ENCODE measurements at places on chromosomes 2 and 18.
A peak's percentile ranks its signal among the peaks of the same experiment; 100 is the strongest.

- DNase-seq: no peak
Measured at GRCh38 chr18:71707985-71708500, 836.1 kb downstream of the CBLN2 start.

GRCh38 chr2:163155279-163155883, 316.8 kb upstream of the KCNH7 start:
- DNase-seq: no peak

DNA sequence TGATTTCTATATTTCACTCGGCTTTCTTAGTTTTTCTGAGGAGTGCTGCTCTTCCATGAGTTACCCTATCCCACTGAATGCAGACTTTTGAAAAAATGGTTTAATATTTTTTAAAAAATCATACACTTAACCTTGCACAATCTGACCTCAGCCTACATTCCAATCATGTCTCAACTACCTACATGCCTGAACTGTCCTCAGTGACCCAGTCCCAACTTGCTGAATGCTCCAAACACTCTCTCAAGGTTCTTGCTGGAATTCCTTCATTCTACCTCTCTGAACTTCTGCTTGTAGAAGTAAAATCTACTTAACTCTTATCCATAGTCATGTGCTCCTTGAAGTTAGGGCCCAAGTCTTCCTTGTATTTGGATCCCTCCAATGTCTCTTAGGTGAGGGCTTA, 181.6 kb downstream of the XIRP2 start:
- no peak for DNase-seq

DNA sequence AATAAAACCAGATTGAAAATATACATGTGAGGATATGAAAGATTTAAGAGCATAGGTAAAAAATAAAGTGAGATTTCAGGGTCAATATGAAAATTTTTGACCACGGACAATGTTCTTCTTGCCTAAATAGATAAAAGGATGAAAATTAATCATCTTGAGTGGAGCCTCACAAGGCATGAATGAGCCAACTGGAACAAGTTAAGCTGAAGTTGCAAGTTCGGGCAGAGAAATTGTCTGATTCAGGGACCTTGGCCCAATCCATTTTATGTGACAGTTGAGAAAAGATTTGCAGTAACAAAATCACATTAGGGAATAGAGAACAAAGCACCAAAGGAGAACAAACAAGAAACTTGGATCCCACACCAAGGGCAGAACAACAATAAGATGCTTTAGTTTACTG, 305.3 kb downstream of the TMX3 start:
- DNase-seq: no peak

GRCh38 chr18:77086656-77087392, 45.8 kb downstream of the MBP start:
- no peak for DNase-seq

- DNase-seq: no peak
Measured at GRCh38 chr2:76826691-76827090, 695.5 kb downstream of the LRRTM4 start.

DNA sequence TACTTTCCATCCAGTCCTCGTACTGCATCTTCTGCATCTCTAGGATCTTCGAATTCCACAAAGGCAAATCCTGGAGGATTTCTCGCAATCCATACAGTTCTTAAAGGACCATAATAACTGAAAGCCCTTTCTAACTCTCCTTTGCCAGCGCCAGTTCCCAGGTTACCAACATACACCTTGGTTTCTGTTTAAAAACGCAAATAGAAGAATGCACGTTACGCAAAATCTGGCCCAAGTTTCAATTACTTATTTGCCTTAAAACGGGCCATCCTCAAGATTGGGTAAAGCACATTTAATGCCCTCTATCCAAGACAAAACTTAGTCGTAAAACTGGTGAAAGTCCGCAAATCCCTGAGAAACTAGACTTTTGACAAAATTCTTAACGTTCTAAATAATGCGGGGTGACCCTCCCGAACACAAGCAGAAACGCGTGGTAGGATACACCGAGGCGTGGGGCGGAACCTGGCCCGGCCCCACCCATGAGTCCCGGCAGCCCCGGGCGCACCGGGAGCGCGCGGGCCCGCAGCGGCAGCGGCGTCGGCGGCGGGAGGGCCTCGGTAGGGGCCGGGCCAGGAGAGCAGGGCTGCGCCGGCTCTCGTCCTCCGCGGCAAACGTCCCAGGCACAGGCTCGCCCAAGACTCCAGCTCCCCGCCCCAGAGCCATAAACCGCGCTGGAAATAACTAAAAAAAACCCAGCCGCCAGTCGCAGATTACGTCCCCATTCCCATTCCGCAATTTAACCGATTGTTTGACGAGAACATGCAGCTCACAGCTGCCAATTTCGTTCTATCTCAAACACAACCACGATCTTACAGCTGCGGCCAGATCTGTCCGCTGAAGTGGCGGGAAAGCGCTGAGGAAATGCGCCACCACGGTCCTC, 910 bp downstream of the SRSF7 start:
- DNase-seq: peak; percentile 19

DNA sequence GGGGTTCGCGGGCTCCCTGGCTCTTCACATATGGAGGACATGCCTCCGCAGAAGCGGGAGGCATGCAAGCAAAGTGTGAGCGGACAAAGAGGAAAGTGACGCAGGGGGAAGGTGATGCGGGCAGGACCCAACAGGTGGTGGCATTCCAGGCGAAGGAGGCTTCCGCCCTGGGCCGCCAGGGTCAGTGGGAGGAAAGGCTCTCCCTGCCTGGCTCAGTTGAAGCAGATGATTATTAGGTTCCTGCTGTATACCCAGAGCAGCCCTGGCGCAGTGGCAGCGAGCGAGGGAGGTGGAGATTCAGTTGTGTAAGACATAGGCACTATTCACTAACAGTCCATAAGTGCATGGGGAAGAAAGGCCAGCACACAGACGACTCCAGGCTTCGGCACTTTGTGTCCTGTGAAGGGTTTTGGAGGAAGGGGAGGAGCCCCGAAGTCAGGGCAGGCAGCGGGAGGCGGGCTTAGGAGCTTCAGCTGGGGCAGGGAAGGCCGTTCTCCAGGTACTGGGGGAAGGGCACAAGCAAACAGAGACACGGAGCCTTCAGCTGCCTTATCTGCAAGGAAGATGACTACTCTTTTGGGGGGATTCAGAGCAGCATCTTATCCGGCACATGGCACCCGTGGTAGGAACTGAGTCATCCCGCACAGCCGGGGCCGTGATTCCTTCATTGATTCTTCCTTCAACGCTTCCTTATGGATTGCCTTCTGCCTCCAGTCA, 89.8 kb downstream of the TGOLN2 start:
- DNase-seq: no peak

DNA sequence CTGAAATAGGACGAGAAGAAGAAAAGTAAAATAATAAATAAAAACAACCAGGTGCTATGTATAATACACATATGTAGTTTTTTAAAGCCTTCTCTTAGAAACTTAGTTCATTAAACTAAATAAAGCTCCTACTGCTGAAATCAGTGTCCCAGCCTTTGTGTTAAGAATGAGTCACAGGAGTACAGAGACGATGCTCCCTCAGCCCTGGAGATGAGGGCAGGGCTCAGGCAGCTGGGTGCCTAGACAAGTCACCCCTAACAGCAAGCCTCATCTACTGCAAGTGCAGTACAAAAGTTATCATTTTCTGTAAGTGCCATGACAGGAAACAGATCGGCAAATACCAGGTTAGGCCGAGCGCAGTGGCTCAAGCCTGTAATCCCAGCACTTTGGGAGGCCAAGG, 18.2 kb downstream of the KIDINS220 start:
- DNase-seq: no peak

DNA sequence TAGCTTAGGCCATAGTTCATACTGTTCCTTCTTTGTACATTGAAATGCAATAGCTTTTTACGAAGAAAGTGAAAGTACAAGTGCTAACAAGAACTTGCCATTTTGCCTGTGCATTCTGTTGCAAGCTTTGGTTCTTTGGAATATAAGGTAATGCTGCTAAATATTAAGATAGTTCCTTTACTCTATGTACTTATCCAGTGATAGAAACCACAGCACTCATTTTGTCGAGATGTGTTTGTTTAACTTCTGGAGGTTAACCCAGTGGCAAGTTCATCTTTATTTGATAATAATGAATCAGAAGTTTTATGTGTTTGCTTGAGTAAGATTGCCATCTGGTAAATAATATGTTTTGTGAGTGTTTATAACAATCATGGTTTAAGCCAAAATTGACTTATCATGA, 373.1 kb upstream of the FANCL start:
- DNase-seq: no peak

DNA sequence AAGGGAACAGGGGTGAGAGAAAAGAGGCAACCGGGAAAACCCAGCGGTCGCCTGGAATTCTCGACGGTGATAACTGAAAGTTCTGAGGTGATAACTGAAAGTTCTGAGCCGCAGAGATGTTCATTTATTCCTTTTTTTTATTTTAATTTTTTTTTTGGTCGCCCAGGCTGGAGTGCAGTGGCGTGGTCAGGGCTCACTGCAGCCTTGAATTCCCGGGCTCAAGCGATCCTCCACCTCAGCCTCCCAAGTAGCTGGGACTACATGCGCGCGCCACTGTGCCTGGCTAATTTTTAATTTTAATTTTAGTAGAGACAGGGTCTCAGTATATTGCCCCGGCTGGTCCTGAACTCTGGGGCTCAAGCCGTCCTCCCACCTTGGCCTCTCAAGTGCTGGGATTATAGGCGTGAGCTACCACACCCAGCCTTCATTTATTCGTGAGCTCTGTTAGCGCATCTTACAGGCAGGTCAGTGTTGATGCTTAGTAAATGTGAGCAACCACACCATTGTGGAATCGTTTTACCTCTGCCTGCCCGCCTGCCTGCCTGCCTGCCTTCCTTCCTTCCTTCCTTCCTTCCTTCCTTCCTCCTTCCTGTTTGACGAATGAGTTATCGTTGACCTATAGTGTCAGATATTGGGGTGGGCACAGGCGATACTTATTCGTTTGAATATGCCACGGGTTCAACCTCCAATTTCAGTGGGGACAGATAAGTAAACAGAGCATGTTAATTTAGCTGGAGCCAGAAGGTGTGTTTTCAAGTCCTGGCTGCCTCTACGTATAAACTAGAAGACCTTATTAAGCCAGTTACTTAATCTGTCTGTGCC, 557 bp upstream of the E2F6 start:
- DNase-seq: no peak

- no peak for DNase-seq
Measured at GRCh38 chr2:28150236-28150915, 242.3 kb upstream of the FOSL2 start.

- no peak for DNase-seq
Measured at GRCh38 chr2:46718784-46719183, 196.8 kb downstream of the MCFD2 start.

- no peak for DNase-seq
Measured at GRCh38 chr2:40129725-40130124, 322.2 kb downstream of the SLC8A1 start.

- no peak for DNase-seq
Measured at GRCh38 chr18:48804856-48805610, 145.7 kb downstream of the SMAD7 start.

DNA sequence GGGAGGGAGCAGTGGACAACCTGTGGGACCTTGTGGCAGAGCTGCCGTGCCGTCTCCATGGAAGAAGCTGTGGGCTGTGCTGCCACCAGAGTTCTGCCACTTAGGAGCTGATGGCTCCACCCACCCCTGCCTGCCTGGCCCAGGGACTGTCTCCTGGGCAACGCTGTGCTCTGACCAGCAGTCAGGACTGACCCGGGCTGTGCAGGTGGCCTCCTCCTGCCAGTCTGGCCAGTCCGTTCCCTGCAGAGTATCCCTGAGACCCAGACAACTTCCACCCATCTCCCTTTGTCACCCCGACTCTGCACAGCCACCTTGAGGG, 12.8 kb downstream of the ASIC4 start:
- no peak for DNase-seq

- no peak for DNase-seq
Measured at GRCh38 chr2:238945433-238946150, 97.7 kb downstream of the TWIST2 start.

GRCh38 chr18:79749251-79750191, 48.2 kb upstream of the KCNG2 start:
- DNase-seq: no peak

DNA sequence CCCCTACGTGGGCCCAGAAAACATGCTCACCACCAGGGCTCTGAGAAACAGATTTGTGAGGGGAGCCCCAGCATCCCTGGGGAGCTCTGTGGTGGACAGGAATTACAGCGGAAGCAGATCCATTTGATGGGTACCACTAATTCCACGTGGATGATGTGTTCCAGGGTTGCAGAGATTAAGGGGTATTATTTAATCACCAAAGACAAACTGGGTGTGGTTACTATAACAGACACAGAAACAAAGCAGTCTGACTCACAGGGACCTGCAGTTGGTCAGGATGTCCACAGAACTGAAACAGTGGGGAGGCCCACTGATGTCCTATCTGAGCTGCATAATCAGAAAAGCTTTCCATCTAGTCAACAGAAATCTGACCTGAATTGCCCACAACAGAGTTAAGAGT, 65.8 kb downstream of the PSMG2 start:
- DNase-seq: no peak

GRCh38 chr2:138537170-138537915, 35.8 kb downstream of the SPOPL start:
- DNase-seq: no peak

DNA sequence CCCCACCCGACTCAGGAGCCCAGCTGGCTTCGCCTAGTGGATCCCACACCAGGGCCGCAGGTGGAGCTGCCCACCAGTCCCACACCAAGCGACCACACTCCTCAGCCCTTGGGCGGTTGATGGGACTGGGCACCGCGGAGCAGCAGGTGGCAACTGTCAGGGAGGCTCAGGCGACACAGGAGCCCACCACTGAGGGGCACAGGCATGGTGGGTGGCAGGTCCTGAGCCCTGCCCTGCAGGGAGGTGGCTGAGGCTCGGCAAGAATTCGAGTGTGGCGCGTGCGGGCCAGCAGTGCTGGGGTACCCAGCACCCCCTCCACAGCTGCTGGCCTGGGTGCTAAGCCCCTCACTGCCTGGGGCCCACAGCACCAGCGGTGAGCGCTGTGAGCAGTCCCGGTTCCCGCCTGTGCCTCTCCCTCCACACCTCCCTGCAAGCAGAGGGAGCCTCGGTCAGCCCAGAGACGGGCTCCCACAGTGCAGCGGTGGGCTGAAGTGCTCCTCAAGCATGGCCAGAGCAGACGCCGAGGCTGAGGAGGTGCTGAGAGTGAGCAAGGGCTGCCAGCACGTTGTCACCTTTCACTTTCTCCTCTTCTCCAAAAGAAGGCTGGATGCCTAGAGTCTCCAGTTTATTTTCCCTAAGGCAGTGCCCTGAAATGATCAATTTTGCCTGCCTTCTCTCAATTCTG, 1440.7 kb upstream of the ZEB2 start:
- DNase-seq: no peak

DNA sequence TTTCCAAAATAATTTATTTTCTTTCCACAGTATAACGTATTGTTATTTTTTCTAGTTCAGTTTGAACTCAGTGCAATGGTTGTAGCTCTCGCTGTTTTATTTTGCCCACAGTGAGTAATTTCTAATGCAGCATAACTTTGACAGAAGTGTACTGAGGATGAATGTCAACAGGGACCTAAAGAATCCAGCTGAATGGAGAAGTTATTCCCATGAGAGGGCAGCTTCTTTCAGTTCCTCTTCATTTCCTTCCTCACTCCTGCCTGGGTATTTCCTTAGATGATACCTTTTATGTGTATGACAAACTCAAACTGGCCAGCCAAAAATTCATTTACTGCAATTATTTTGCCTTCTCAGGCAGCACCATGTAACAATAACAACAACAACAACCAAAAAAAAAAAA, 1223.1 kb upstream of the ZEB2 start:
- DNase-seq: no peak

GRCh38 chr2:236561874-236562273, 7.8 kb upstream of the ACKR3 start:
- no peak for DNase-seq

GRCh38 chr2:169302364-169302763, 60.0 kb downstream of the LRP2 start:
- DNase-seq: no peak

- no peak for DNase-seq
Measured at GRCh38 chr18:24369426-24369825, 28.2 kb downstream of the OSBPL1A start.

GRCh38 chr18:58787536-58788149, 77.0 kb upstream of the ZNF532 start:
- DNase-seq: no peak

All from forelimb muscle (tissue), 1 donor.